ENCODE measurements at places on chromosomes 11 and 22. TPM values are rescaled to one million over a fixed set of nuclear protein-coding genes. Genes with fewer than 3 reads are reported as not detected.

GRCh38 chr11:114165326-114166230 lies 106.1 kb downstream of the ZBTB16 start:
- DNase-seq, result no peak

The MAFF gene
- 4.5 TPM for total RNA-seq

DNA sequence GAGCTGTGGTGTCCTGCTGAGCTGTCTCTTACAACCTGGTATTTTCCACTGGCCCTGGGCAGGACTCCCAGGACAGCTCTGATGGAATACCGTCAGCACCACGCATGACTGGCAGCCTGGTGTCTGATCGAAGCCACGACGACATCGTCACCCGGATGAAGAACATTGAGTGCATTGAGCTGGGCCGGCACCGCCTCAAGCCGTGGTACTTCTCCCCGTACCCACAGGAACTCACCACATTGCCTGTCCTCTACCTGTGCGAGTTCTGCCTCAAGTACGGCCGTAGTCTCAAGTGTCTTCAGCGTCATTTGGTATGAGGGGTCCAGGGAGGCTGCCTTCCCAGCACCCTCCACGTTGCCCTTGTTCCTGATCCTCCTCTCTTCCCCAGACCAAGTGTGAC lies 2.4 kb downstream of the KAT5 start:
- no peak for DNase-seq

DNA sequence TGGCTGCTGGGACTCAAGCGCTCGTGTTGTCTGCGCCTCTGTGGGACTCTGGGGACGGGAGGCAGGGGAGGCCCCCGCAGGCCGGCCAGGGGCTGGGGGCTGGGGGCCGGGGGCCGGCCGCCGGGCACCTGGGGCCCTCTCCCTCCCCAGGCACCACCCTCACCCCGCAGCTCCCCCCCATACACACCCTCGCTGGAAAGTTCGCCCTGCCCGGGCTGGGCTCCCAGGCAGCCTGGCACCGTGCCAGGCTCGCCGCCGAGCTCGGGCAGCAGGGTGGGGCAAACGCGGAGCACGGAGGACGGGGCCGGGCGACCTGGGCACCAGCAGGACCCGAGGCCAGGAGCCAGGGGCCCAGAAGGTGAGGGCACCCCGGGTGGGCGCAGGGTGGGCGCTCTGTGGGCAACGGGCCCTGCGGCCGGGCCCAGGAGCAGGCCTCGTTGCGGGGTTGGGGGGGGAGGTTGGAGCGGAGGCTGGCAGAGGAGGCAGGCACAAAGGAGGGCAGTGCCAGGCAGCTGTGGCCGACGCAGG lies 76.7 kb upstream of the WNT7B start:
- DNase-seq, result peak; percentile 71

The RFPL3 gene
- total RNA-seq, result not detected

Measured in activated B cell treated with CpG ODN at 0.5 μM for 24 hours (primary cell).